ENCODE measurements at places on chromosomes 11 and 22. TPM values are rescaled to one million over a fixed set of nuclear protein-coding genes. Genes with fewer than 3 reads are reported as not detected.
A peak's percentile ranks its signal among the peaks of the same experiment; 100 is the strongest.

DNA sequence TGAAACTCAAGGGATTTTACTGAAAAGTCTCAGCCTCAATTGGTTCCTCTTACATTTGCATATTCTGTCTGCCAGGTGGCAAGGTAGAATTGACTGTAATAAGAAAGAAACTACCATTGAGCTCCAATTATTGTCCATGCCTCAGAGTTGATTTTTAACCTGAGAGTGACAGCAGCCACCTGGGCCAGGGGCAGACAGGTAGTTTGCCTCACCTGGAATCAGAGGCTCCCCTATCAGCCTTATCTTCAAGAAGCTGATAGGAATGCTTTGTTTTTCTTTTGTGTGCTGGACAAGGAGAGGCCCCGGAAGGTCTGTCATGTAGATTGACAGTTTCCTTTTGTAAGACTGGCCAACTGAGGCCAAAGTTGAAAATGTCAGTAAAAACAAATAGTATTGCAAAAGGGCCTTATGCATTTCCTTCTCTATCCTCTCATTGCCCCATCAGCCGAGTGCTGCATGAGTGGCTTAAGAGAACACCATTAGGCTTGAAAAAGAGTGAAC lies 34.1 kb downstream of the CD44 start:
- DNase-seq, result peak; percentile 69

GRCh38 chr11:122271137-122271536 lies 155.1 kb upstream of the BLID start:
- no peak for DNase-seq

DNA sequence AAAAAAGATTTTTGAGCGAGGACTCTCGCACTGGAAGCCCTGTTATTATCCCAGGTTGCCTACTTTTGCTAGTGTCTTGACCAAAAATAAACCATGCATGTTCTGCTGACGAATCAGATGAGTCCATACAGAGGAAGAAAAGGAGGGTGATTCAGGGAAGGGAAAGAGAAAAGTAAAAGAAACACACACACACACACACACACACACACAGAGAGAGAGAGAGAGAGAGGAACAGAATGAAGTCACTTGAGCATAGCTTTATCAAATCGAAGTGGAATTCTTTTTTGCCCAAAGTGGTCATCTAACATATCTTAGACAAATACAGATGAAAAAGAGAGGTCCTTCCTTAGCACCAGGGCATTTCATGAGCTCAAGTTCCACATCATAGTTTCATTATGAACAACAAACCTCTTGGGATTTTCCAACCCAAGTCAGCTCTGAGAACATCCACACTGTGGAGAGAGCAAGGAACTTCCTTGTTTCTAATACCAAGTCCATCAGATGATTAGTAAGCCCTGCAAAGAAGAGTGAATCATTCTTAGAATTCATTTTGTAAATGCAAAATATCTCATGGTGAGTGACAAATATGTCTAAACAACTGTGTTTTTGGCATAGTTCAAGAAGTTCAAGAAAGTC lies 7.7 kb upstream of the MMP12 start:
- DNase-seq, result no peak

The C11orf52 gene
- total RNA-seq, result 34.4 TPM

The MFRP gene
- not detected for total RNA-seq

- no peak for DNase-seq
These were observed 12.7 kb upstream of the FOLH1 start for GRCh38 chr11:49221112-49221511.

- DNase-seq, result no peak
These were observed 112.6 kb downstream of the ARL14EP start for GRCh38 chr11:30435488-30435887.

- no peak for DNase-seq
These were observed 14.1 kb upstream of the SYT8 start for GRCh38 chr11:1820463-1821325.

The MUC2 gene
- total RNA-seq, result 0.26 TPM

DNA sequence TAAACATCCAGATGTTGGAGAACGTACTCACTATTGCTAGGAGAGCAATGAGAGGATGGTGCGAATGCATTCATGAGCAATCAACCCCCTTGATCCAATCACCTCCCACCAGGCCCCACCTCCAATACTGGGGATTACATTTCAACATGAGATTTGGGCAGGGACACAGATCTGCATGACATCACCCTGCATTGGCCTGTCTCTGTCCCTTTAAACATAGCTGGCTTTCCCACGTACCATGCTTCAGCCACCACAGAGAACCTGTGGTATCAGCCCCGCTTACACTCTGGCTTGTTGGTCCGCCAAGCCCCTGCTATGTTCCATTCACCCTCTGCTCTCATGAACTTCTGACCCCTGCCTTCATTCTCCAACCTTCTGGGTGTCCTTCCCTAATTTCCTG lies 157.5 kb upstream of the E2F8 start:
- DNase-seq, result no peak

The GLYAT gene
- total RNA-seq, result 0.49 TPM

The SDF2L1 gene
- total RNA-seq, result 61.4 TPM

The DGCR6 gene
- 1.5 TPM for total RNA-seq

GRCh38 chr11:84819128-84819527 lies 808.0 kb downstream of the DLG2 start:
- no peak for DNase-seq

The TMEM191B gene
- 3.4 TPM for total RNA-seq

- no peak for DNase-seq
These were observed 14.6 kb downstream of the TANGO2 start for GRCh38 chr22:20035375-20036083.

DNA sequence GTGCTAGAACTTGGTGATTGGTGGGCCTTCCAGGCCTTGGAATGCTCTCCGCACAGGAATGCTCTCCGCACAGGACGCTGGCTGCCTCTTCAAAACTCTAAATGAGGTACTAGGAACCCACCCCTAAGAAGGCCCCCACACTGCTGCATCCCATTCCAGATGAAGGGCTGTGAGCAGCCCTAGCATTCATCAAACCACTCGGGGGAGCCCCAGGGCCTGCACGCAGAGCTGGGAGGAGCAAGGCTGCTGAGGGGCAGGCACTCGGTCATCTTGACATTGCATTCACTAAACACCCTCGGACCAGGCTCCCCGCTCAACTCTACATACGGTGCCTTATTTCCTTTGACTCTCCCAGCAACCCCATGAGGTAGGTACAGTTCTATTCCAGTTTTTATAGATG lies 49.2 kb upstream of the EMID1 start:
- no peak for DNase-seq

The BATF2 gene
- total RNA-seq, result 5.5 TPM

The ZFPL1 gene
- total RNA-seq, result 44.4 TPM

DNA sequence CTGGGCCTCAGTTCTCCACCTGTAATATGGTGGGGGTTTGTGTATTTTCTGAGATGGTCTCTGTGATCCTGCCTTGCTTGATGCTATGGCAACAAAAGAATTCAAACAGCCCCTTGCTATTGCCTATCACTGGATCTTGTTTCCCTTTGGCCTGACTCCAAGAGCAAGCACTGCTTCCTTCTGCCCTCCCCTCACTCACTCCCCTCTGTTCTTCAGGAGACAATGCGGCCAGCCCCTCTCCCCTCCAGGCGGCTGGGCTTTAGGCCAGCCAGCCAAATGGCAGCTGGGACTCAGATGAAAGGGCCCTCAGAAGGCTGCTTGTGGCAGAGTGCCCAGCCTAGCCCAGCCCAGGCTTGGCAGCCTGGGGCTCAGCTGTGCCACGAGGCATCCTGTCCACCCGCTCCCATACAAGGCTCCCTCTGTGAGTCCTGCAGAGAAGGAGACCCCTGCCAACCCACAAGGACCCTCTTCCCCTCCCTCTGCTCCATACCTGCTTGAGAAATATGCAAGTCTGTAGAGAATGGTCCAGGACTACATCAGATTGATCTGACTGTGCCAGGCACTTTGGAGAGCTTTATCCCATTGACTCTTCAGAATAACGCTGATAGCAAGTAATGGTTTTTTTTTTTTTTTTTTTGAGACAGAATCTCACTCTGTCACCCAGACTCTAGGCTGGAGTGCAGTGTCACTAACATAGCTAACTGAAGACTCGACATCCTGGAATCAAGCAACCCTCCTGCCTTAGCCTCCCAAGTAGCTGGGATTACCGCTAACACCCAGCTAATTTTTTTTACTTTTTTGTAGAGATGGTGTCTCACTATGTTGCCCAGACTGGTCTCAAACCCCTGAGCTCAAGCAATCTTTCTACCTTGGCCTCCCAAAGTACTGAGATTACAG lies 7.6 kb upstream of the KCTD14 start:
- DNase-seq, result peak; percentile 73

DNA sequence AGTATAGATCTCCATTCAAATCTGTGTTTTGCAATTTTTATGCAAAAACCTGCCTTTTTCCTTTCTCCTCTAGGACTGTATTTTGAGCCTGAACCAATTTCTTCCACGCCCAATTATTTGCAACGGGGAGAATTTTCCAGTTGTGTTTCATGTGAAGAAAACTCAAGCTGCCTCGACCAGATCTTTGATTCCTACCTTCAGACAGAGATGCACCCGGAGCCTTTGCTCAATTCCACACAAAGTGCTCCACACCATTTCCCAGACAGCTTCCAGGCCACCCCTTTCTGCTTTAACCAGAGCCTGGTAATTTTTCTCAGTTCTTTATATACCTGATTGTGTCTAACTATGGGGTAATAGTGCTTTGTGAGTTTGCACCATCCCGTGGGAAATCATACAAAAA lies 8.0 kb downstream of the POU2AF3 start:
- DNase-seq, result no peak

The GLB1L2 gene
- 8.8 TPM for total RNA-seq

- DNase-seq, result no peak
These were observed 82.5 kb upstream of the DDI1 start for GRCh38 chr11:103953797-103954486.

GRCh38 chr11:1694064-1694845 lies 2.7 kb upstream of the KRTAP5-6 start:
- peak; percentile 91 for DNase-seq

The CASP1 gene
- 36.7 TPM for total RNA-seq

The ANO1 gene
- 228 TPM for total RNA-seq

The OR8D4 gene
- total RNA-seq, result not detected

DNA sequence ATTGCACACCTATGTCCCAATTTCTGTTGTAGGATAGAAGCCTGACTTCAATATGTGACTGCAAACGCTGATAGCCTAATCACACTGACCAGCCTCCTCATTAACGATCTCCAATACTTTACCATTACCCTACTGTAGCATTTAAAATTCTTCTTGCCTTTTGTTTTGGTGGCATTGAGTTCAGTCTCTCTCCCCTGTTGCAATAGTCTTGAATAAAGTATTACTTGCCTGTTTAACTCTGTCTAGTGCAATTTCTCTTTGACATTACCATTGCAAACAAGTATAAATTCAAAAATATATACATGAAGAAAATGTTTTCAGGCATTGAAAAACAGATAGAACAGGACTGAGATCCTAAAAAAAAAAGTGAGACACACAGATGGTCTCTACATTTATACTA lies 649.1 kb upstream of the B3GAT1 start:
- DNase-seq, result no peak

DNA sequence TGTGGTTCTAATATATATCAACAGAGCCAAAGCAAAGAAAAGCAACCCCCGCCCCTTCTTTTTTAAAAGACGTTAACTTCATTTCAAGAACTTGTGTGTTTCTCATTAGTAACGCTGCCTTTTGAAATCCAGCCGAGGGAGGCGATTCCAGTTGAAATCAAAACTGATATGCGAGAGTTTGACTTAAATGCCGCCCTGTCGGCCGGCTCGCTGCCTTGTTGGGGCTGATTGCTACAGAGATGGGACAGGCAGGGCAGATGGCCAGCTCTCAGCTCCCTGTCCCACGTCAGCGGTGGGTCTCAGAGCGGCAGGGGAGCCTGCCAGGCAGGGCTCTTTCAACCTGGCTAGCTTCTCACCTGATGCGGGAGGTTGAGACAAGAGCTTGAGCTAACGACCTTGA lies 51.9 kb upstream of the ALX4 start:
- no peak for DNase-seq

DNA sequence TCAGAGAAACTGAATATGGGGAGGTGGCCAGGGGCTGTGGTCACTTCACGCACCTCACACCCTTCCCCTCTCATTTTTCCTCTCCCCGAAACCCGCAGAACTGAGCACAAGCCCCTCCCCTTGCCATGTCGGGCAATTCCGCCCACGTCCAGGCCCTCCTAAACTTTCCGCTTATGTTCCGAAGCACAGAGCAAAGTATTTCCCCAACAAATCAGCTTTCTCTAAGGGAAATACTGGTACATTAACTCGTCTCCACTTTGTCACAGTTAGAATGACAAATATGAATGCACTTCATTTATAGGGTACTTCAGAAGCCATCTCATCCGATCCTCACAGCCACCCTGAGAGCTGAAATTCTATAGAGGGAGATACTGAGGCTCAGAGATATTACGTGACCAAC lies 94.7 kb upstream of the TMEM45B start:
- DNase-seq, result no peak

The RPL27A gene
- 513 TPM for total RNA-seq

- DNase-seq, result no peak
These were observed 131.4 kb upstream of the UBASH3B start for GRCh38 chr11:122523846-122524805.

DNA sequence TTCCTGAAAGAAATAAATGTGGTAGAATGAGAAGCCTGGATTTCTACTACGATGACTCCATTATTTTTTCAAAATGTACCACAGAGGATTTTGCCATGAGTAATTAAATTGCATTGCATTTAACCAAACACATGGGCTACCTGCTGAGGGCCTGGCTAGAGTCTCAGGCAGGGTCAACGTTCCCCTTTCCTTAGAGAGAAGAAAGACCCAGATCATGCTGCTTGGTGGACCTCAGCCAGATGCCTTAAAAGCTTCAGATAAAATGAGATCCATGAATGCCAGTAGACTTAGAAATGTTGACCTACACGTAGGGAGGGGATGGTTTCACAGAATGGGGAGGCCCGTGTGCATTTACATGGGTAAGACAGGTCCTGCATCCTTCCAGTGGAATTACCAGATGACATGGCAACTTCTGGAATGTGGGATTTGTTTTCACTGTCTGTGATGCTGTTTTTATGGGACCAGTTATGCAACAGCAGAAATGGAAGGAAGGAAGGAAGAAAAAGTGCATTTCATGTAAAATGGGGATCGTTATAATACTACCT lies 1069.4 kb downstream of the NTM start:
- DNase-seq, result no peak

DNA sequence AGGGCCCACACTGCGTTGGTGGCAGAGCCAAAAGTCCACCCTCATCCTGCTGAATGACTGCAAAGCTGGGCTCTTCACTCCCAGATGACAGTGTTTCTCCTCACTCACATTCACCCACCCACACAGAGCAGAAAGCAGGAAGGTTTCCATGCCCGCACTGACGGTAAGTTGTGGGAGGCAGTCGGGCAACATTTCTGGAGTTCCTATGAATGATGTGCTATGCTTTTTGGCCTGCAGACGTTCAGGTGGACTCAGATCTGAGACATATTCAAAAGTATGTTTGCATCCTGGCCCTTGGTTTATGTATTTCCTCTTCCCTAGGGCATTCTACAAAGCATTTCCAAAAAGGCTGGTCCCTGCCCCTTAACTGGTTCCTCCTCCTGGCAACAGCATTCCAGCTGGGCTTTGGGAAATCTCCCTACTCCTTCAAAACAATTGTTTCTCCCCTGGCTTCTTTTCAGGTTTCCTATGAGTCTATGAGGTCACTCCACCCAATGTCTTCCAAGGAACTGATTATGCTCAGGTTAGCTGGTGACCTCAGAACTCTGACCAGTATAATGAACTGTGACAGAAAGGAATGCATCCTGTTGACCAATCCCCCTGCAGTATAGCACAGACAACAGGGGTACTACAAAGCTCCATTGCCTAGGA lies 36.4 kb downstream of the PACSIN2 start:
- DNase-seq, result no peak

- peak; percentile 93 for DNase-seq
These were observed 69.0 kb upstream of the SYT13 start for GRCh38 chr11:45354976-45355705.

GRCh38 chr22:43449205-43449830 lies 37.5 kb downstream of the MPPED1 start:
- DNase-seq, result no peak
